ENCODE measurements at places on chromosomes 7 and 10. TPM values are rescaled to one million over a fixed set of nuclear protein-coding genes. Genes with fewer than 3 reads are reported as not detected.

DNA sequence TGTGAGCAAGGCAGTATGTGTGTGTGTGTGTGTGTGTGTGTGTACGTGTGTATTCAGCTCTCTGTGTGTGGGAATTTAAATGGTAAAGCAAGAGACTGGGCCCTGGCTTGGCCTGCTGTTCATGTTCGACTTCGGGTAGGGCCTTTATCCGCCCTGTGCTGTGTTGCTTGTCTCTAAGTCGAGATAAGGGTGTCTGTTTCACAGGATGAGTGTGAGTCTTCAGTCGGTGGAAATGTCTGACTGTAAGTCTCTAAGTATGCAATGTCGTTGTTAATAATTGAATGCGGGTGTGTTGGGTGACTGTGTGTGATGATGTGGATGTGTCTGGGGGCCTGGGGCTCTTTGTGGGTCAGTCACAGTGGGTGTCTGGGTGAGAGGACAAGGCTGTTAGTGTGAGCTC is 34.8 kb downstream of the HIF1AN start:
- DNase-seq: peak; percentile 11
- H3K36me3 ChIP-seq: no peaks in the 10 kb centered on the region
- H3K27ac ChIP-seq: no peak overlapping the region
- peaks cover 18% of the 10 kb centered on the region for H3K27me3 ChIP-seq
- no peak overlapping the region for H3K4me3 ChIP-seq

DNA sequence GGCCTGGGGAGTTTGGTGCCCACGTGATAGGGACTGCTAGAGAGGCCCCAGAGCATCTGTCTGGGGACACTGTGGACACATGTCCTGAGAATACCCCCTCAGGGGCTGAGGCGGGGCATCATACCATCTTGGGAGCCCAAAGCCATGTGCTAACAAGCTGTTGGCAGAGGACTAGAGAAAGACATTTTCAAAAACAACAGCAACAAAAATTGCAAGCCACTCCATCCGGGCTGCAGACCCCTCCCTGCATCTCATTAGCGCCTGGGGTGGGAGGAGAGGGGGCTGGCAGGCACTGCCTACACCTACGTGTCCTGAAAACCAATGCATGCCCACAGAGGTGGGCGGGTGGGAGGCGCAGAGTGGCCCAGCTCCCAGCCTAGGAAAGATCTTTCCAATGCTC is 507.4 kb upstream of the PODXL start:
- H3K27ac ChIP-seq: peak overlapping the region; percentile 96
- no peaks in the 10 kb centered on the region for H3K27me3 ChIP-seq
- H3K36me3 ChIP-seq: peaks cover 8% of the 10 kb centered on the region

ZPBP gene
- not detected for polyA plus RNA-seq

AP4M1 gene
- polyA plus RNA-seq: 39.2 TPM

All from SK-N-SH (cell line).